ENCODE measurements at places on chromosomes 4 and X. TPM values are rescaled to one million over a fixed set of nuclear protein-coding genes. Genes with fewer than 3 reads are reported as not detected.

The TCEAL3 gene
- 34.2 TPM for total RNA-seq

The ETDA gene
- total RNA-seq: not detected

The FAT4 gene
- 11.3 TPM for total RNA-seq

The TRPC3 gene
- 0.44 TPM for total RNA-seq

The SGCB gene
- total RNA-seq: 43.9 TPM

The WDR44 gene
- 15.5 TPM for total RNA-seq

The MTTP gene
- total RNA-seq: 0.19 TPM

The HTR2C gene
- total RNA-seq: not detected

The PARM1 gene
- total RNA-seq: 62.3 TPM

The LRIT3 gene
- 0.25 TPM for total RNA-seq

The PRR32 gene
- not detected for total RNA-seq

The TRAM1L1 gene
- 4.2 TPM for total RNA-seq

- DNase-seq: peak; percentile 83
Measured at GRCh38 chrX:68894513-68895340, 65.9 kb downstream of the EFNB1 start.

GRCh38 chr4:183155450-183156184 lies 56.6 kb downstream of the WWC2 start:
- DNase-seq: no peak

DNA sequence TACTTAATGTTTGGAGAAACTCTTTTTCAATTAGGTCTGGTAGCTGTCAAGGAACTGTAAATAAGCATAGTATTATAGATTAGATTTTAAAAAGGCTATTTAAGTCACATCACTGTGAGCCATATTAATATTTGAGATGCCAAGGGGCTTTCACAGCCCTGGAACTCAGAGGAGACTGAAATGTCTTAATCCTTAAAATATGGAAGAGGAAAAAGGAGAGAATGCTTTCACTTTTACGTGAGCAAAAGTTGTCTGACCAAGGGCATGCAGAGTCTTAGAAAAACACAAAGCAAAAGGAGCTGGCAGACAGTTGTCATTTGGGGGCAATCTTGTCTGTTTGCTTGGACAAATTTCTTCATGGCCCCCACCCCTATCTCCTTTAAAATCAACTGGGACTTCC lies 253.2 kb upstream of the IGFBP7 start:
- no peak for DNase-seq

DNA sequence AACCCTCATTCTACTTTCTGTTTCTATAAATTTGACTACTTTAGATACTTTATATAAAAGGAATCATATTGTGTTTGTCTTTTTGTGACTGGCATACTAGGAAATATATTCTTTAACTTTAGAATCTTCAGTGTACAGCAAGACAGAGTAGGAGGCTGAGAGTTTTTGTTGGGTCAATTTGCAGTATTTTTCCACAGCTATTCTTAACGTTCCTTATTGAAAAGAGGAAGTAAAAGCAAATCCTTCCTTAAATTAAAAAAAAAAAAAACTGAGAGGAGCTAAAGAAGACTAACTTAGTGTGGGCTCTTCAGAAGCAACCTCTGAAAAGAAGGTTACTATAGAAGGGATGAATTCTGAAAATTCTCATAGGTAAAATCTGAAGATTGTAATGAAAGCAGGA lies 1194.6 kb downstream of the ADGRL3 start:
- no peak for DNase-seq

GRCh38 chr4:41575207-41575606 lies 37.2 kb downstream of the LIMCH1 start:
- no peak for DNase-seq

GRCh38 chrX:154411981-154412340 lies 622 bp downstream of the TAFAZZIN start:
- peak; percentile 69 for DNase-seq

DNA sequence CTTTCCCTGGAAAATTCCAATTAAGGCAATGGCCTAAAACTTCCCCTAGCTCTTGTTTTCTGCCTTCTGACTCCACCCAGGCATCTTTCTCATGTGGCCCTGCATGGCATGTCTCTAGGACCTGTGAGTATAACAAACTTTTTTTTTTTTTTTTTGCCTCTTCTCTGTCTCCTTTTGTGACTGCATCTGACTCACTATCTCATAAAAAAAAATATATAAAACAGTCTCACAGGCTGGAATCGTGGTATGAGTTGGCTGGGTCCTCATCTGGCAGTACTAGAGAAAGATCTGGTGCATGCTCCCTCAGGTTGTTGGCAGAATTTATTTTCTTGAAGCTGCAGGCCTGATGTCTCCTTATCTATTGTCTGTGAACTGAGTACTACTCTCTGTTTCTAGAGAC lies 313.9 kb downstream of the TECRL start:
- no peak for DNase-seq

DNA sequence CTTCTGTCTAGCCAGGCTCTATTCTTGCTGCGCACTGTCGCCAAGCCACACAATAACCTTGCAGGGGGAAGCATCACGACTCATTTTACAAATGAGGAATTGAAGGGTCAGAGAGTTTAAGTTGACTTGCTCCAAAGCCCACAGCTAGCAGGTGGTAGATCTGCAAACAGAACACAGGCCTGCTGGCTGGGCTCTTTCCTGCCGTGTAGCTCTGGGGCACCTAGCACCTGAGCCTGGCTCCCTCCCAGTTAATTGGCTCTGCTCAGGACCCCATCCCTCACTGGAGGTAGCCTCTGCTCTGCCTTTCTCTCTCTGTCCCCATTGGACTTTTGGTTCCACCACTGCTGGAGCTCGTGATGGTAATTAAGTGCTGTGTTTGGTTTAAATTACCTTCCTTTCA lies 98.5 kb downstream of the NSUN7 start:
- no peak for DNase-seq

DNA sequence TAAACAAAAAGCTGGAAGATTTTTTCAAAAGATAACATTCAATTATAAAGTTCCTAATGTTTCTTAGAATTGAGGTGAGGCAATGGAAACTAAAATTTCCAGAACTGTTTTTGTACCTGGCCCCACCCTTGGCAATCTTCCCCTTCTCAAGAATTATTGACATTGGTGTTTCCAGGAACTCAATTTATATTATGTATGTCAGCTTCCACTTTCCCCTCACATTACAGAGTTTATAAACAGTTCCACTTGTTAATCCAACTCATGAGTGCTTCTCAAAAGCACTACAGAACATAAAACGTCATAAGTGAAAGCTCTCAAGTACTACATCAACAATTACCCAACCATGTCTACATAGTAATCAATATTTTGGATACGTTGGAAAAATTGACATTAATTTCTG lies 107.4 kb downstream of the FAM13A start:
- DNase-seq: no peak

GRCh38 chrX:131617182-131617581 lies 73.3 kb downstream of the OR13H1 start:
- no peak for DNase-seq

DNA sequence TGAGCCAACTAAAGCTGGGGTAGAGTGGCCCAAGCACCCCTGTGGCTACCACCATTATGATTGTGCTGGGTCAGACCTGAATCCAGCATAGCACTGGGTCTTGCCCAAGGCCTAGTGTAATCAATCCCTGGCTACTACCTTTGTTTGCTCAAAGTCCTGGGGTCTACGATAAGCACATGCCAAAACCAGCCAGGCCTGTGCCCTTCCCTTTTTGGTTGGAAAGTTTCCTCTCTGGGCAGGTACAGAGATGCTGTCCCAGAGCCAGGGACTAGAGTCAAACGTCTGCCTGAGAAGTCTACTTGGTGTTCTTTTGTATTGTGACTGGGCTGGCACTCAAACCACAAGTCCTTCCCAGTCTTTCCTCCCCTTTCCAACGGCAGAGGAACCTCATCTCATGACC lies 371.5 kb upstream of the MAGEC2 start:
- no peak for DNase-seq

DNA sequence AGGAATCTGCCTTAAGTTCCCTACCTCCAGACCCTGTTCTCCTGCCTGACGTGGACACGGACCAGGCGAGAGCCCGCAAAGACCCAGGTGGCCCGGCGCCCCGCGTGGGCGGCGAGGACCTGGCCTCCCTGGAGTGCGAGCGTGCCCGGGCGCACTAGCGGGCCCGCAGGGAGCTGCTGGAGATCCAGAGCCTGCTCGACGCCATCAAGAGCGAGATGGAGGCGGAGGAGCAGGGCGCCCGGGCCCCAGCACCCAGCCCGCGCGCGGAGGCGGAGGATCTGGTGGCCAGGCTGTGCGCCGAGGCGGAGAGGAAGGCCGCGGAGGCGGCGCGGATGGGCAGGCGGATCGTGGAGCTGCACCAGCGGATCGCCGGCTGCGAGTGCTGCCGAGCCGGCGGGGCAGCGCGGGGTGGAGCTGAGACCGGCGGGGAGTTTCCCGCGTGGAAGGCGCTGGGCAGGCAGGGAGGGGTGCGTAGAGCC lies 18.2 kb downstream of the MRFAP1 start:
- peak; percentile 84 for DNase-seq

- no peak for DNase-seq
Measured at GRCh38 chrX:112313201-112313600, 230.6 kb upstream of the TRPC5 start.

- DNase-seq: peak; percentile 26
Measured at GRCh38 chr4:95217197-95217596, 331.6 kb downstream of the UNC5C start.

DNA sequence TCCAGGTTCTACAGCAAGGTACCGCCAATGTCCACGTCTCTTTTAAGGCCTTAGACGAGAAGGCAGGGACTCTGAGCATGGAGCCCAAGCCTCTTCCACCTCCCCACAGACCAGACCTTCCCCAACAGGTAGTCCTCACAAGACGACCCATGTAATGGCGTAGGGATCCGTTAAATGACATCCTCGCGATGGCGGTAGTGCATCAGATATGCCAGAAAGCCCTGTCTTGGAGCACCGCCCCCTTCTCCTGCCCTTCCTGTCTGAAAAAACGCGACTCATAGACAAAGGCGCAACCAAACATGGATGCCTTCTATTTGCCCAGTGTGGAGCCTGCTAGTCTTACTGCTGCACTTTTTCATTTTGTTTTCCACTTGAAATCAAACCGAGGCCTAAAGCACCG lies 185.4 kb downstream of the OR13H1 start:
- DNase-seq: peak; percentile 95

DNA sequence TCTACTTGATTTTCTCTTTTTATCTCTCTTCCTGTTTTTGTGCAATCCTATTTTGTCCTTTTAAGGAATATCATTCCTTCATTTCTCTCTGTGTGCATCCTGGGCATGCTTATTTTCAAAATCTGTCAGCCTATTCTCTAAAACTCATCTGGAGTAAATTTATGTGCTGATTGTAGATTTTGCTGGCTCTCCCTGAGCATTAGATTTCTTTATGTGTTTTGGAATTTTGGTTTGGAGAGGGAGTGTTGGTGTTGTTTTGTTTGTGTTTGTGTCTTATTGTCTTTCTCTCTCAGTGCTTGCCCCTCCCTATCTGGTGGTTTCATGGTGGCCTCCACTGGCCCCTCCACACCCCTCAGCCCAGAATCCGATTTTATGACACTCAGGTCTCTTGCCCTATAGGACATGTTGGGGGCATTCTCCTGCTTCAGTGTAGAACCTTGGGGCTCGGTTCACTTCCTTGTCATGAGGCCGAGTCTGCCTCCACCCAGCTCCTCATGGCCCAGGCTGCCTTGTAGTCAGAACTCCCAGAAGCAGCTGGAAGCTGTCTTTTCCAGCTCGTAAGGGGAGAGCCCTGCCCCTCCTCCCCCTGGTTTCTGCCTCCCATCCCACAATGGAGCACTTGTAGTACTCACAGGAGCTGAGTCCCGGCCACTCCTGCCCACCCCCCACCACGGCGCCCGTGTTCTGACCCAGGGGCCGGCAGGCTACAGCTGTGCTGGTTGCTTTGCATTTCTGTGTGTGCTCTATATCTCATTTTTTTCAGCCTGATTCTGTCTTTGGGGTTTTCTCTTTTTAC lies 24.5 kb upstream of the PJA1 start:
- DNase-seq: peak; percentile 89

GRCh38 chrX:136192839-136193414 lies 45.6 kb downstream of the FHL1 start:
- no peak for DNase-seq

GRCh38 chr4:38591617-38592337 lies 72.2 kb upstream of the KLF3 start:
- DNase-seq: no peak

DNA sequence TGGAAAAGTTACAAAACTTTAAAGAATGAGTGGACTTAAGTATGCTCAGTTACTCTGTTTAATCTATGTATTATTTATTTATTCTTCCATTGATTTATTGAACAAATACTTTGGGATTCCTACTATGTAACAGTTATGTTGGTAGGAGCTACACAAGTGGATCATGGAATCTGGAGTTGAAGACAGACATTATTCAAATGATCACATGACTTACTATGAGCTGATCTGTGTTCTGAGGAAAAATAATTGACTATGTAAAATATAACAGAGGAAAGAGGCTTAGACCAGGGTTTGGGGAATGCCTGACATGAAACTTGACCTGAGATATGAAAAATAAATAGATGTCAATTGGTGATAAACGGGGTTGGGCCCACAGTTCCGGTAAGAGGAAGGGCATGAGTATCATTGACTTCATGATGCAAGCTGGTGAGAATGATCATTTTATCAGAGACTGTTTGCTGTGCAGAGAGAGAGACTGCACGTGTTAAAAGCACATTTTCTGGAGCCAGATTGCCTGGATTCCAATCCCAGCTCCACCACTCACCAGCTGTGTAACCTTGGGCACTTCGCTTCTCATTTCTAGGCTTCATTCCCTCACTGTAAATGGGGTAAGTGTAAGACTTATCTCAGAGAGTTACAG lies 179.0 kb downstream of the SPCS3 start:
- no peak for DNase-seq

DNA sequence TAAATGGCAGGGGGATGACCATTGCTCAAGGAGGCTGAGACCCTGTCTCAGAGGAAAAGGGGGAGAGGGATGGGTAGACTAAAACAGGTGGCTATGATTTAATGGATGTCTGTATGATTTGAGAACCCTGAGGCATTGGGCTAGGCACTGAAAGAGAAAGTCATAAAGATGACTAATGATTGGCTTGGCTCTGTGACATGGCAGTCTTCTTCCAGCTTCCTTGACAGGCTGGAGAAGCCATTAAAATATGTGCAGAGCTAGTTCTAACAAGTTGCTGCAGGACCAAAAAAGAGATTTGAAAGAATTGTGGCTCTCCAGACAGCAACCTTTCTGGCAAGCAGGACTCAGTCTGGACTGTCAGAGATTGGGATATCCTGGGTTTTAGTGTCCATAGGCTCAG lies 53.6 kb downstream of the AMER1 start:
- DNase-seq: no peak

DNA sequence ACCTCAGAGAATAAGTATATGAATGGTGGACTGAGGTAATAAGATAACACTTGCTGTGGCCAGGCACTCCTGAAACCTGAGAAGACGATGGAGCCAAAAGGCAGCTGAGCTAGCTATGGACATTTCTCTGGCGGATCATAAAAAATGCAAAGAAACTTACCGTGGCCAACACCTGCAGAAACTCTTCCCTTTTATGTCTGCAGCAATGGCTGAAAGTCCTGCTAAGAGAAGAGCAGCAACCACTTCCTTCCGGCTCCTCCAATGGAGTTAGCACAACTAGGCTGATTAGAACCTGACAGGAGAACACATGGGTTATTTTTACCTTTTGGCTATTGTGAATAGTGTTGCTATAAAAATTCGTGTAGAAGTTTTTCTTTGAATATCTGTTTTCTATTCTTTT lies 76.0 kb upstream of the MAGEB16 start:
- DNase-seq: no peak

- DNase-seq: peak; percentile 83
Measured at GRCh38 chr4:153465615-153466080, 512 bp upstream of the TMEM131L start.

Data from kidney (tissue), 22 donors.